ENCODE measurements at places on chromosomes 1 and 21.
A peak's percentile ranks its signal among the peaks of the same experiment; 100 is the strongest.

DNA sequence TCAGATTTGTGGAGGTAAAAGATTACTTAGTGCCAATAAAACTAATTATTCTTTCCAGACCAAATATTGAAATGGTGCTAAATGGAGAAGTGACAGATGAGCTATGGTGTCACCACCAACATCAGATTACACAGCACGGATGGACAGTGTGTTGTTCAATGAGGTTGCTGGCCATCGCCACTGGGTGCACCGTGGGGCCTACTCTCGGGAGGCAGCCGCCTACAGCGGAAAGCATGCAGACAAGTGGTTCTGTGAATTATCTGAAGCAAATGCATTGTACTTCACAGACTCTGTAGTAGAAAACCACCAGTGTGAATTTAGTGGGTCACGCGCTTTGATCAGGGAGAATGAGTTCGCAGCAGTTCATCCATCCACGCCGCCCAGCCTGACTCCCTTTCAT lies 42.3 kb downstream of the GNG4 start:
- no peak for DNase-seq

GRCh38 chr1:76677416-76678405 lies 189.6 kb upstream of the ST6GALNAC5 start:
- no peak for DNase-seq

DNA sequence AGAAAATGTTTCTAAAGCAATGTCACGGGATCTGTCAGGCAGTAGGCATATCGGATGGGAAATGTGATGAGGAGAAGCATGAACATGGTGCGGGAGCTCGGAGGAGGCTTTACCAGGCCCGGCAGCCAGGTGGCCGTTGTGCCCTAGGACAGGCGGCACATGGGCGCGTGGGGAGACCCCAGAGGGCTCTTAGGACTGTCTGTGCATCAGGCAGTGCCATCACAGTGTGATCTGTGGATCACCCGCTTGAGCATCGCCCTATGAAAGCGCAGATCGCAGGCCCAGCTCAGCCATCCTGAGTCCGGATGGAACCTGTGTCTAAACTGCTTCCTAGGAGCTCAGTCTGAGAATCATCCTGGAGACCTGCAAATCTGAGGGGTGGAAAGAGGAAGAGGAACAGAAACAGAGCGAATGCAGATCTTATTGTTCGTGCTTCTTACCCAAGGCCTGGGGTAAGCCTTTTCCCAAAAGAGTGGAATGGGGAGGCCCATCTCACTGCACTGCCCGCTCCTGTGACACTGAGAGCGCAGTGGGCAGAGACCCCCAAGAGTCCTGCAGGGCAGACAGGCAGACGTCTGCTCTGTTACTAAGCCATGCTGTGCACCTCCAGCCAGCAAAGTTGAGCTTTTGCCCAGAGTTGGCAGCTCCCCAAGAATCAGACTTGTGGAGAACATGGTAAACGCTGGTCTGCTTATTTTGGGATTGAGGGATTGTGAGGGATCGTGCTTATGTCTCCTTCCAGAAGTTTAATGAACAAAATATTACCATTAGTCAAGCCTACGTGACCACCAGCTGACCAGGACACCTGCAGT lies 251.0 kb downstream of the RHOU start:
- DNase-seq, result no peak

DNA sequence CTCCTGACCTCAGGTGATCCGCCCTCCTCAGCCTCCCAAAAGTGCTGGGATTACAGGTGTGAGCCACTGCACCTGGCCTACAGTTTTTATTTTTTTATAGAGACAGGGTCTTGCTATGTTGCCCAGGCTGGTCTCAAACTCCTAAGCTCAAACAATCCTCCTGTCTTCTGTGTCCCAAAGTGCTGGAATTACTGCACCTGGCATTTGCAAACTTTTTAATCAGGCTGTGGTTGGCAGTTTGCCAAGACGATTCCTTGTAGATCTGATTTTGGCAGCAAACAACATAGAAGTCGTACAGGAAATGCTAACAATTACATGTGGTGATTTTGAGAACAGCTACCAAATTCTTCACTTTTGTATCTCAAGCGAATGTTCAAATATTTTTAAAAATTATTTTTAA lies 10.1 kb downstream of the RBP7 start:
- DNase-seq, result no peak

- DNase-seq, result no peak
Observed at GRCh38 chr1:35499652-35500176, 57.5 kb downstream of the KIAA0319L start.

- DNase-seq, result no peak
Observed at GRCh38 chr1:116036255-116036654, 59.9 kb downstream of the SLC22A15 start.

GRCh38 chr1:10108134-10108663 lies 75.4 kb downstream of the UBE4B start:
- no peak for DNase-seq

DNA sequence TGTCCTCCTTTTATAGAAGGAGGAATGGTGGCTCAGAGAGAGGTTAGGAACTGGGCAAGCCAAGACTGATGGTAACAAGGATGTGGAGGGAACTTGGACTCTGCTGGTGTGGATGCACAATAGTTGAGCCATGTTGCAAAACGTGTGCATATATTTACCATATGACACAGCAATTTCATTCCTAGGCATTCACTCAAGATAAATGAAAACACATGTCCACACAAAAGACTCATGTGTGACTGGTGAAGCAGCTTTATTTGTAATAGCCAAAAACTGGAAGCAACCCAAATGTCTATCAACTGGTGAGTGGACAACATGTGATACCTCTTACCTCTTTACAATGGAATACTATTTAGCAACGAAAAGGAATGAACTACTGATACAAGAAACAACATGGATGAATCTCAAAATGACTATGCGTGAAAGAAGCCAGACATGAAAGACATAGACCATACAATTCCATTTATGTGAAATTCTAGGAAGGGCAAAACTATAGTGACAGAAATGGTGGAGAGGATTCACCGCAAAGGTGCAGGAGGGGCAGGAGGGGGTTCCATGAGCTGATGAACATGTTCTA lies 36.2 kb downstream of the CAMK2N1 start:
- DNase-seq, result no peak

- peak; percentile 3 for DNase-seq
Observed at GRCh38 chr1:17653728-17654351, 101.3 kb upstream of the ACTL8 start.

DNA sequence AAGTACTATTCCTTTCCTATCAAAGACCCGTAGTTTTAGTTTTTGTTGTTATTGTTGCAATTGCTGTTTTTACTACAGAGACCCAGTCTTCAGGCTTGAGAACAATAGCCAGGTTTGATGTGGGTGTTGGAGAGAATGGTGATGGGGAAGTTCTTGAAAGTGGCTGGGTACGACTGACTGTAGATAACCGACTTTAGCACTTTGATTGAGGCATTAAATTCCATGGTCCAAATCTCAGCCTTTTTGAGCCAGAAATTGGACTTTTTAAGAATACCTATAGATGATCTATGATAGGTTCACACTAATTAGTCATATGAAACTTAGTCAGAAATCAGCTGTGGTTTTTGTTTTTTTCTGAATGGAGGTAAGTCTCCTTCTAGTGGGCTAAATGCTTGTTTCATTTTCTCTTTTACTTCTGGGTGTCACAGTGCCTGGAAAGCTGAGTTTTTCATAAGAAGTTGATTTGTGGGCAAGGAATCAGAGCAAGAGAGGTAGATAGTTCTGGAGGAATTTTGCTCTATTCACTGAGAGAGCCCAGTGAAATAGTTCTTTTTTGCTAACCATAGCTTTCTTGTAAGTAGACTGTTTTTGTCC lies 2.8 kb downstream of the PPIH start:
- no peak for DNase-seq

GRCh38 chr21:39504230-39504629 lies 52.5 kb downstream of the SH3BGR start:
- DNase-seq, result no peak

GRCh38 chr1:235642943-235643371 lies 6.6 kb downstream of the GNG4 start:
- DNase-seq, result no peak

GRCh38 chr1:44812822-44813543 lies 4.7 kb downstream of the BTBD19 start:
- no peak for DNase-seq

DNA sequence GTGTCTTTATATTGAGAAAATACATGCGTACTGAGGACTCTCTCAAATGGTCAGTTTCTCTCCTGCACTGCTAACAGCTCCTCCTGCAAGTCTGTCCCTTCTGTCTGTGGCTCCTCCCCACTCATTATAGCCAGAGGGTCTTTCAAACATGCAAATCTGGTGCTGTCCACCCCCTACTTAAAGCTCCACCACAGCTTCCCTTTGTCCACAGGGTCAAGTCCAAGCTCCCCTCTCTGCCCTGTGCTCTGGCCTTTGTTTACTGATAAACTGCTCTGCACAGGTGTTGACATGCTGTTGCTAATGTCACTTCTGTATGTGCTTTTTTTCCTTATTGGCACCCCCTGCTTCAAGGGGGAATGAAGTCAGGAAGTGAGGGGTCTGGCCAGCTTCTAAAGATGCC lies 47.7 kb upstream of the GPR37L1 start:
- no peak for DNase-seq

- DNase-seq, result no peak
Observed at GRCh38 chr1:205481218-205481617, 23.3 kb upstream of the CDK18 start.

- DNase-seq, result no peak
Observed at GRCh38 chr1:228457017-228457395, 30.2 kb upstream of the RNF187 start.

GRCh38 chr1:198936371-198937083 lies 297.7 kb downstream of the PTPRC start:
- no peak for DNase-seq

GRCh38 chr1:38451541-38451993 lies 405.0 kb upstream of the POU3F1 start:
- DNase-seq, result no peak

- DNase-seq, result no peak
Observed at GRCh38 chr1:230393722-230394121, 32.4 kb downstream of the PGBD5 start.

DNA sequence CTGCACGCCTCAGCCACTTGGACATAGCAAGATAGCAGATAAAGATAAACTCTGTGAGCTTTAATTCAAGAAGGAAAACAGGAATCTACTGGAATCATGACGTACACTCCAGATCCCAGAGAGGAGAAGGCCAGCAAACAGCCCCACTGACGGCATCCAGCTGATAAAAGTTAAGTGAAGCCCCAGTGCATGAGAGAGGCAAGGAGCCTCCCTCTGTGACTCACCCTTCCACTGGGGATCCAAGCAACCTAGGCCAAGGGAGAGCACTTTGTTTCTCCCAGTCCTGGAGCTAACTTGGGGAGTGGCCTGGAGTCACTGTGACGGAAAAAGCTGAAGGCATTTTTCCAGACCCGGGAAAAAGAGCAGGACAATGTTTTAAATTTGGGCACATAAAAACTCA lies 270.0 kb downstream of the AKT3 start:
- DNase-seq, result no peak

DNA sequence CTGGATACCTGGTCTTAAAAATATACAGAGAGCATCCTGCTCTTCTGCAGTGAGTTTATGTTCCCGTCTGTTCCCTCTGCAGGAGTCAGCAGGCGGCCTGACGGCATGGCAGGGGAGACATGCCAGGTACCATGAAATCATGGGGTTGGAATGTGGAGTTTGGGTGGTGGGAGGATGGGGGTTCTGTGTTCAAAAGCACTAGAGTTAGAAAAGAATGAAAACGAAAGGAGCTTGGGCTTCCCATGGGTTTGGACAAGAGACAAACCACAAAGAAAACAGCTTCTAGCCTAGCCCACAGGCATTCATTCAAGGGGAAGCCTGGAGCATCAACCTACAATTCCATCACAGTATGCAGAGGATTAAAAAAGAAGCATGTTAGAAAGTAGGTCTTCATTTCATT lies 59.9 kb downstream of the WARS2 start:
- no peak for DNase-seq

DNA sequence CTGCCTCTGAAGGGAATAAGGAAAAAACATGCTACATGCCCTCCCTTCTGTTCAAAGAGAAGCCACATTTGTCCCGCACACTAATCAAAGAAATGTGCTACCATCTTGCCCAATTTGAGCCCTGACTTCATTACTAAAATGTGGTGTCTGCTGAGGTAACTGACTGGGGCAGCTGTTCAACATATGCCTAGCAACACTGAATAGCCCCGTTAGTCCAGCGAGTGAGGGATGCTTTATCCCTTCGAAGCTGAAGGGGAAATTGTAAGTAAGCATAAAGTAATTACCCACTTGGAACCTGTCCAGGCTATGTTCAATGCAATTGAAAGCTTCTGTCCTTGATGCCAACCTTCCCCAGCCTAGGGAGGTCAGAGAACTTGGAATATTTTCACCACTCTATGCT lies 310.6 kb downstream of the SEC16B start:
- no peak for DNase-seq

GRCh38 chr1:54987427-54987826 lies 7.0 kb downstream of the TMEM61 start:
- DNase-seq, result no peak

- DNase-seq, result no peak
Observed at GRCh38 chr1:45403298-45403697, 63.1 kb upstream of the MUTYH start.

DNA sequence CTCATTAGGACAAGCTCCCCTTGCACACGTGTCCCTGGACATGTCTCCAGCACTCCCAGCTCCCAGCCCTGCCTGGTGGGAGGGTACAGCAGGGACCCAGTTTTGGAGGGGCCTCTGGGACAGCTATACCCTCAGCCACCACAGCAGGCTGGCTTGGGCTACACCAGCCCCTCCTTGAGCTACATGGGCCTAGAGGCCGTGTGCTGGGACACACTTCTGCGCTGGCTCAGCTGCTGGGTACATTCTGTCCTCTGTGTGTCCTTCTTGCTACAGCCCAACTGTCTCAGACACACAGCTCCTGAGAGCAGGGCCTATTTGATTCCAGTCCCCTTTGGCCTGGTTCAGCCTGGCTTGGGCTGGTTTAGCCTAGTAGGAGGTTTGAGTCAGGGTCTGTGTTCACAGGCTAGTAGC lies 26.7 kb downstream of the DMAP1 start:
- no peak for DNase-seq

- DNase-seq, result no peak
Observed at GRCh38 chr1:241323514-241324195, 33.4 kb downstream of the RGS7 start.

- DNase-seq, result peak; percentile 65
Observed at GRCh38 chr1:966704-967300, 520 bp downstream of the PLEKHN1 start.

DNA sequence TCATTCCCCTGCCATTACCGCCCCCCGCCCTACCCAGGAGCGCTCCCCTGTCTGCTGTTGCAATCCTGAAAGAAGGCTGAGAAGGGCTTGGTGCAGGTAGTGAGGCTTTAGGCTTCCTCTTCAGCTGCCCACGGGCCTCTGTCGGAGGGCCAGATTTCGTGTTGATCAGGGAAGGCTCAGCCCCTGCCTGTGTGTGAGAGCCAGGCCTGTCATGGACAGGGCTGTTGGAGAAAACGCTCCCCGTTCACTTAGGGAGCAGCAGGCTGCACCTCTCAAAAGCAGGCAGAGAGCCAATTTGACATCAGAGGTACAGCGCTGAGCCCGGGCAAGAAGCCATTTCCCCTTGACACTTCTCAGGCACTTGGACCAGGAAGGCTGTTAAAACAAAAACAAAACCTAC lies 19.0 kb downstream of the TEX35 start:
- no peak for DNase-seq
